ENCODE measurements at places on chromosomes 7 and 10.

GRCh38 chr7:17320657-17321056, 22.2 kb downstream of the AHR start:
- DNase-seq: no peak

- no peak for DNase-seq
These were observed 17.7 kb upstream of the PPP1R3A start for GRCh38 chr7:113936535-113936934.

GRCh38 chr7:128918016-128918665, 7.6 kb upstream of the KCP start:
- no peak for DNase-seq

- no peak for DNase-seq
These were observed 151.3 kb downstream of the TRIL start for GRCh38 chr7:28806841-28807240.

- no peak for DNase-seq
These were observed 6.9 kb downstream of the ITGB1 start for GRCh38 chr10:32951111-32951510.

- no peak for DNase-seq
These were observed 38.8 kb upstream of the SLC29A3 start for GRCh38 chr10:71280216-71280615.

DNA sequence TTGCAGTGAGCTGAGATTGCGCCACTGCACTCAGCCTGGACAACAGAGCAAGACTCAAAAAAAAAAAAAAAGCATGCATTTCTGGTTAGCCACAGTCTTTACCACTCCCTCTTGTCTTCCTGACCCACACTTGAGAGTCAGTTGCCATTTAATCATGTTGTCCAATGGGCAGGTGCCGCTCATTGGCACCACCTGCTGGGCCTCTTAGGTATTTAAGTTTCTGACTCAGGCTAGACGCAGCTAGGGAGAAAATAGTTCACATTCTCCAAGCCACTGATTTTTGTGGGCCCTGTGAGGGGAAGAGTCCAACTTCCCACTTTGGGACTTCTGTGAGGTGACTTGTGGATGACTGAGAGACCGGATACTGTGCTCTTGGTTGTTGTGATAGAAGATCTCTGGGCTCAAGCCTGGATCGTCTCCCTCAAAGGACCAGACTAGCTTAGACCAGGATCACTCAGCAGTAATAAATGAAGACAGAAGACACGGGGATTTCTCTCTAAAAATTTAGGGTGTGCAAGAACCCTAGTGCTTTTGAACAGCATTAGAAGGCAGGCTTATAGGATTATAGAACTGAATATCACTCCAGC, 26.8 kb upstream of the SORCS3 start:
- no peak for DNase-seq

- DNase-seq: no peak
These were observed 6.1 kb upstream of the KDM7A start for GRCh38 chr7:140182917-140183316.

DNA sequence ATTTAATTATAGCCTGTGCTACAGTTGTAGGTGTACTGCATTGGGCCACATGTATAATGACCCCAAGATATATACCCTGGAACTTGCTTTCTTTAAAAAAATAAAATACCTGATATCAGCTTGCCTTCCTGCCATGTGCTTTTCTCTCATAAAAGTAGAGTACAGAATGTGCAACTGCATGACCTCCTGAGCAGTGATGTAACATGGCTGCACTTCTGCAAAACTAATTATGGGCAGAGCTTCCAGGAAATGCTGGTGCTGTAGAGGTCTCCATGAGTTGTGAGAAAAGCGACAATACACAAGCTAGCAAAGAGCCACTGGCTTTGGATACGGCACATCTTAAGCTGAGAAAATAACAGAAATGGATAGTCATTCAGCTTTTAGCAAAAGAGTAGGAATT, 6.5 kb upstream of the ERLIN1 start:
- no peak for DNase-seq

DNA sequence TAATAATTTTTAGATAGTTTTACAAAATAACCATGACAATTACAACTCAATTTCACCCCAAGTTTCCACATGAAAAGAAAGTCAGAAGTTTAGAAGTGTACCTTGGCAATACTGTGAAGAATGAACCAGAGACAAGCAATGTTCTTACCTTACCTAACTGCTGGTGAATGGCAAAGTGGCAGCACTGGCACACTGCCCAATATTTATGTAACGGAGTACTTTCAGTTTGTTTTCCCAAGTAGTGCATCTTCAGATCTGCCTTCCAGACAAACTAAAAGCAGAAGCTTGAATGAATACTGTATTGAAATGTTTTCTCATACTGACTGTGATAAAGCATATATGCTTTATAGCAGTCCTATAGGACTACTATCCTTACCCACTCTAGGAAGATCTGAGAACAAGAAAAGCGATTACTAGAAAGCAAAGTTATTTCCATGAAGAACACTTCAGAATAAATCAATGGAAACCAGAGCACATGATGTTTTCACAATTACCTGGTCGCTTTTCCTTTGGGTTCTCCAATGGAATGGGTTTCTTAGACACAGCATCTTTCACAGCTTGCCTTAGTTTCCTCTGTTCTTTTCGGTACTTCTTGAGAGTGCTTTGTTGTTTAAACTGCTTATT, 1.5 kb downstream of the NOC3L start:
- DNase-seq: no peak

- no peak for DNase-seq
These were observed 5.0 kb downstream of the NDUFA5 start for GRCh38 chr7:123552641-123553040.

GRCh38 chr7:105680505-105681187, 99.4 kb upstream of the EFCAB10 start:
- DNase-seq: no peak

GRCh38 chr10:78298835-78299234, 265.2 kb downstream of the RPS24 start:
- no peak for DNase-seq

GRCh38 chr7:7932553-7932952, 36.0 kb upstream of the GLCCI1 start:
- no peak for DNase-seq

DNA sequence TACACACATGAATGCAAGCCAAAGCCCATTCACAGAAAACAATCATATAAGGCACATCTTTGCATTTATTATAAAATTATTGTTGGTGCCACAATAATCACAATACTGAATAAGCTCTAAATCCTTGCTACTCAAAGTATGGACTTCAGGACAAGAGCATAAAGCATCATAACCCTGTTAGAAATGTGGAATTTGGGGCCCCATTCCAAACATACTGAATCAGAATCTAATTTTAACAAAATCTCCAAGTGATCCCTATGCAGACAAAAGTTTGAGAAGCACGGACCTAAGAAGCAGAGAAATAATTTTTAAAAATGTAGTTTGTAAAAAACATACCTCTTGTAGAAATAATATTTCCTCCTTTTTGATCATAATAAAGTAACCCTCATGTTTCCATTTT, 199.2 kb downstream of the IMMP2L start:
- no peak for DNase-seq

- no peak for DNase-seq
These were observed 67.8 kb downstream of the TMEM26 start for GRCh38 chr10:61385231-61386001.

DNA sequence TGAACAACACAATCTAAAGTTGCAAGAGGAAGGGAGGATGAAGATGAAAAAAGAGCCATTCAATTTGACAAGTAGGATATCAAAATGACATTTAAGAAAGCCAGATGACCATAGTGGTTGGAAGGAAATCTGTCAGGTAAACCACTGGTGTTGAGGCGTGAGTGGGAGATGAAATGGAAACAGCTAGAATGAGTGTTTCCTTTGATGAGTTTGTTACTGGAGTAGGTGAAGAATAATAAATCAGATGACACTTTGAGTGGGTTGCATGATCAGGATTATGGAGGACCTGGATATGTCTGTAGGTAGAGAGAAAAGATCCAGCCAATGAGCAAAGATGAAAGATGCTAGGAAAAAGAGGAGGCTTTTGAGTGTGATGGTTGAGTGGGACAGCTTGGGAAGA, 33.1 kb downstream of the AKR1B1 start:
- no peak for DNase-seq

DNA sequence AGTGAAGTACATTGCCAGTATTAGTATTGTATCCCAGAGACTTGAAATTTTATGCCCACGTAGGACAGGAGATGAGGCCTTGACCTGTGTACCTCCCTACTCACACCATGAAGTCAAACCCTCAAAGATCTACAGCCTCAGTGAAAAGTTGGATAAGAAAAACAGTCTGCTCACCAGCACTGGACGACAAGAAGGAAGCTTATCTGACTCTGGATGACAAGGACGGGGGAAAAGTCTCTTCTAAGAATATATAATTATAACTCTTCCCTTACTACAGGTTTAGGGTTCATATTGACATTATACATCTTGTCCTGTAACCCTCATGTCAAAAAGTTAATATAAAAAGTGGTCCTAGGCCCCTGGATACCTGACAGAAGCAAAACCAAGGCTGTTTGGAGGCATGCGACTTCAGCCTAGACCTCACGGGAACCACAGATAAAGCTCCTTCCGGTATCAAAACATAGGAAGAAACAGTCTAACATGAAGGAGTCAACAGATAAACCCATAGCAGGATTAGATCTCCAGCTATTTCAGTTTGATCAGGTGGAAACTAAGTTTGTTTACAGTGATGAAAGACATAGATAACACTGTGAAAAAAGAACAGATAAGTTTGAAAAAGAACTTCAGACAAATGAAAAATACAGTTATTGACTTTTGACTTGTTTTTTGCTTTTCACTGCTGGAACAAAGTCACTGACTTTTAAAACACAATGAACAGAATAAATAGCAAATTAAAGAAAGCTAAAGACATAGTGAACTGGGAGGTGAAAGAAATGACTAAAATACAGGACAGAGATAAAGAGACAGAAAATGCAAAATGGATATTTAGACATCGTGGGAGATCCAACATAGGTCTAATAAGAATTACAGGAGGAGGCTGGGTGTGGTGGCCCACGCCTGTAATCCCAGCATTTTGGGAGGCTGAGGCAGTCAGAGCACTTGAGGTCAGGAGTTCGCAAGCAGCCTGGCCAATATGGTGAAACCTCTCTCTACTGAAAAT, 145.9 kb downstream of the PHTF2 start:
- DNase-seq: no peak

DNA sequence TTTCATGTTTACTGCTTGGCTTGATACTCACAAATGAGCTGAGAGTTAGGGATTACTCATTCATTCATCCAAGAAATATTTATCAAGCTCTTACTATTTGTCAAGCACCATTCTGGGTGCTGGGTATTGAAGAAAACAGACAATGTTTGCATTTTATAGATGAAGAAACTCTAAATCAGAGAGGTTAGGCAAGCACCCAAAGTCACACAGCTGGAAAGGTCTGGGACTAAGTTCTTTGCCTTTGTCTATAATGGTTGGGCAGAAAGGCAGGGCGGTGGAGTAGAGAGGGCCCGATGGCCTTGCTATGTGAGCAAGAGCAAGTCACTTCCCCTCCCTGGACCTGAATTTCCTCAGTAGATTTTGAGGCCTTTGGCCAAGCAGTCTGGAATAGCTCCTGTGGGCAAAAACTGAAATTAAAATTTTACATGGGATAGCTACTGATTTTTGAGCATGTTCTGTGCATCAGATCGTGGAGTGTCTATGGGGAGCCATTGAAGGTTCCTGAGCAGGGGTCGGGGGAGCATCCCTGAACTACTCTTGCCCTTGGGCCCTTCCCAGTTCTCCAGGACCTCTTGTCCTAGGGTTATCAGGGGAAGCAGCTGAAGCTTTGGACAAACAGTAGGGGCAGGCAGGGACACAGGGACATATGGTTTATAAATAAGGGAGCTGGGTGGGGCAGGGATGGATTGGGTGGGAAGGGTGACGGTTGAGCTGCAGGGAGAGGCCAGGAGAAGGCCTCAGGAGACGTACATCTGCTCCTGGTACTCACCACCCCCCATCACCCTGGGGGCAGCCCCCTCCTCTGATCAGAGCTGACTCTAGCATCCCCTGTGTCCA, 23.3 kb downstream of the AQP1 start:
- DNase-seq: no peak

DNA sequence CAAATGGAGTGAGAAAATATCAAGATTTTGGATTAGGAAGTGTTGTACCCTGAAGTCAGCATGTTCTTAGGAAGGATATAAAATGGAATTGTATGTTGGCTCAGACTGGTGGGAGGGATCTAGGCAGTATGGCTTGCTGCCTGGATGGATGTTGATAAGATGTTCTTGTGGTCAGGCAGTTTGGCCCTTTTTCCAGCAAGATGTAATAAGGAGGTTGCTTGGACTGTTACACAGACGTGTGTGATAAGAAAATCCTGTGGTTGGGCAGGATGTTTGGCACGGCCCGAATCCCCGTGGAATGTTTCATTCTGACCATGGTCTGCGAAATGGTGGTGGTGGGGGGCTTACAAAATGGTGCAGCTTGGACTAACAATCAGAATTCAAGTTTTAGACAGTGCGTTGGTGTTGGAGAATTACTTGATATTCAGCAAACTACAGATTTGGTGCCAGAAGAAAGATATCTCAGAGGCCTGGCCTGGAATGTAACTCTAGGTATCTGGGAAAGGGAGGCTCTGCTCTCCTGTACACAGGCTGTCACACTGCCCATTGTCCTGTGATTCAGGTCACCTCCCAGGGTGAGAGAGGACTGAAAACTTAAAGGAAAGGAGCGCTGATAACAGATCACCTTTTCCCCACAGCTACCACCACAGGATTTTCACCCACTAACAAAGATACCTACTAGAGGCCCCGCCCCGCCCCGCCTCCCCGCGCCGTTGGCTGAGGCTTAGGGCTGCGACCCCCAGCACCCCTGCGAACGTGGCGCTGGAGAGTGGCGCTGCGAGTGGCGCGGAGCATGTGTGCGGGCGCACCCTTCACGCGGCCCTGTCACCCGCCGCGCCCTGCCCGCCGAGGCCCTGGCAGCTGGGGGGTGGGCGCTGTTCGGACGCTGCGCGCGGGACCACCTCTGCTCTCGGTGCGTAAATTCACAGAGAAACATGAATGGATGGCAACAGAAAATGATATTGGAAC, 19.3 kb upstream of the ZNF680 start:
- no peak for DNase-seq

GRCh38 chr10:75165684-75166622, 44.6 kb upstream of the VDAC2 start:
- DNase-seq: no peak

- no peak for DNase-seq
These were observed 47.2 kb upstream of the TNRC18 start for GRCh38 chr7:5470816-5471215.

GRCh38 chr7:25894002-25894901, 257.7 kb upstream of the NFE2L3 start:
- DNase-seq: no peak

DNA sequence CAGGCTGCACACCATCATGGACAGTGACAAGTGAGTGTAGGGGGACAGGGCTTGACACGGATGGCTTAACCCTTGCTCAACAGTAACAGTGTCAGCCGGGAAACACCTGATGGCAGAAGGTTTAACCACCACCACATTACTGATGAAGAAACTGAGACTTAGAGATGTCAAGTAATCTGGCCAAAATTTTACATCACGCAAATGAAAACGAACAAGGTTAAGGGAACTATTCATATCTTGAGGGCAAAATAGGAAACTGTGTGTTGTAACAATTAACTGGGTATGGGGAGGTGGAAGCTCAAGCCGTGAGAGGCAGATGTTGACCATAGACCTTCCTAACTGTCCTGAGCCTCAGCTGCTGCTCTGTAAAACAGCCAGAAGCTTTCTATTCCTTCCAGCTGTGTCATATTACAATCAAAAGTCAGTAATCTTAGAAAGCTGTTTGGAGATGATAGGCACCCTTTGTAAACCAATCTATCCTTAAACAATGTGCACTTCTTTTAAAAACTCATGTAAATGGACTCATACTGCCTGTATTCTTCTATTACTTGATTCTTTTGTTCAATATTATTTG, 68.4 kb downstream of the ABCC2 start:
- DNase-seq: no peak

- DNase-seq: no peak
These were observed 13.4 kb upstream of the PRF1 start for GRCh38 chr10:70615784-70616522.
